ENCODE measurements at places on chromosomes 7 and 10.

DNA sequence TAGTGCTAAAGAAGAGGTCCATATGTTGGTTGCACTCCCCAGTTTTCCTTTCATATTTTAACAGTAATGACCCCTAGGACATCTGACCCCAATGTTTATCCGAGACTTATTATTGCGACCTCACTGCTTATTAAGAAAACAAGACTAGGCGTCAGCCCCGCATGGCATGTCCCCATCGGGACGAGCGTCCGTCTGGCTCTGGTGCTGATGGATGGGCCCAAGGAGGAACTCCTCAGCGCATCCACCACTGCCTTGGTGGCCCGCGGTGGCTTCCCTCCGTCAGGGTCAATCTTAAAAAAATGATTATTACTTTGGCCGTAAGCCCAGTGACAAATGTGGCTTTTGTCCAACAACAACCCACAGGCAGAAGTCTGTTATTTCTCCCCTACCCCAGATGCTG is 40.1 kb upstream of the CXCL12 start:
- DNase-seq, result no peak

DNA sequence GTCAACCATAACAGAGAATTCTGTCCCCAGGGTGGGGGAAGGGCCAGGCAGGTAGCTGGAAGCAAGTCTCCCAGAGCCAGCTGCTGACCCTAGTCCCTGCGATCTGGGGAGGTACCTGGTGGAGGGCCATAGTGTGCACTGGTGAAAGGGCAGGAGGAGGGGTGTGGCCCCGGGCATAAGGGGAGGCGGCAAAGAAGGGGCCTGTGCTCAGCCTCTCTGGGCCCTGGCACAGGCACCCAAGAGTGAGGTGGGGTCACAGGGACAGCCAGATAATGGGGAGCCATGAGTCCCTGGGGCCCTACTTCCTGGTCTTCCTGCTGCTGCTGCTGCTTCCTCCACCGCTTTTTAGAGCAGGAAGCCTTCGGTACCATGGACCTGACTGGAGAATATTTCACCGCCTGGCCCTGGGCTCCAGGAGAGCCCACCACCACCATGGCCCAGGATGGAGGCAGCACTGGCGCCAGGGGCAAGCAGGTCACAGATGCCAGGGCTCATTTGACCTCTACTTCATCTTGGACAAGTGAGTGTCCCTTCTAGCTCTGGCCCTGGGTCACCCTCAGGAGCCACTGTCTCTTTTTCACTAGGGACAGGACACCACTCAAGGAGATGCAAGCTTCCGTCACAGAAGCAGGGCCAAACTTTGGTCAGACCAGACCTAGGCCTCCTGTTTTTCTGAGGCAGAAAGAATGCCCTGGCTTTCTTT is at the start of gene ANTXRL:
TSS of gene ANTXRL (plus strand) at position 7 of the 703 bp plus-strand sequence. CDS start at position 273, 266 bp downstream.
- peak; percentile 23 for DNase-seq

DNA sequence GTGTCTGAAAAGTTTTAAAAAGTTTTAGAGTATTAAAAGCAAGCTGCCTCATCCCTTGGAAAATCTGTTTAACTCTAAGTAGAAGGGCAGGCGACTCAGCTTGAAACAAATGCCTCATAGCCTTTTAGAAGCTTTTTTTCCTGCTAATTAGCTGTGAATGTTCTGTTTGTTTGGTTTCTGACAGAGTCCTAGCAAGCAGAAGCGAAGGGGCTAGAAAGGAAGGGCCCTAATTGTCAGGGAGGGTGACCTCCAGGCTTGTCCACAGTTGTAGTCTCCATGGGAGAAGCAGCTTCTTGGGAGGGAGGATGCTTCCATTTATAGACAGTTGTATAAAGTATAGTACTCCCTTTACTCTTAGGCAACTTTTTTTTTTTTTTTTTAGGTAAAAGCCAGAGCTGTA is 90.9 kb downstream of the DNAJC1 start:
- no peak for DNase-seq

- no peak for DNase-seq
These were observed 262.7 kb downstream of the CTNNA3 start for GRCh38 chr10:67433276-67433675.

DNA sequence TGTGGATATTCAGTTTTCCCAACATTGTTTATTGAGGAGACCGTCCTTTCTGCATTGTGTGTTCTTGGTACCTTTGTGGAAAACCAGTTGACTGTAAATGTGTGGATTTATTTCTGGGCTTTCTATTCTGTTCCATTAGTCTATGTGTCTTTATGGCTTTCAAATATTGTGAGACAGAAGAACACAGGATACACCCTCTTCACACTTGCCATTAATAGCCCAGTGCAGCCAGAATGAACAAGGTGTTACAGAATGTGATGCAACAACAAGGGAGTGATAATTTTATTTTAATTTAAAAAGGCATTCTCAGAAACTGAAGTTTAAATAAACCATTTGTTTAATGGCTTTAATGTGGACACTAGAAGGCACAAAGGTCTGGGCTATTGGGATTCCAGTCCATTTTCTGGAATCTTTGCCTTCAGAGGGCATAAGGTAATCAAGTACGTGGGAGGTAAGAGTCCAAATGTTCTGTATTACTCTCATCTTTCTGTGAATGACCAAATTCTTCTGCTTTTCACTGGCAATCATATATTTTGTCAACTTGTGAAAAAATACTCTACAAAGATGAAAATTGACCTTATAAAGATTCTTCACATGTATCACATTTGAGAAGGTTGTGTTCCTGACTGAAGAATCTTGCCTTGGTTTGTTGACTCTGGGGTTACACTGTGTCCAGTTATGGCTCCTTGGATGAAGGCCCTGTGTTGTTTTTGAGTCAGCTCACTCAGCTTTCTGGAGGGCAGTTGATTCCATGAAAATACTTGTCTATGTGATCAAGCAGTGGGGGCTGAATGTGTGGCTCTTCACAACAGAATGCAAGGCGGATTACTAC is 962.7 kb downstream of the LRMDA start:
- DNase-seq, result no peak

- DNase-seq, result no peak
These were observed 119.0 kb upstream of the KCNMA1 start for GRCh38 chr10:77756319-77757232.

DNA sequence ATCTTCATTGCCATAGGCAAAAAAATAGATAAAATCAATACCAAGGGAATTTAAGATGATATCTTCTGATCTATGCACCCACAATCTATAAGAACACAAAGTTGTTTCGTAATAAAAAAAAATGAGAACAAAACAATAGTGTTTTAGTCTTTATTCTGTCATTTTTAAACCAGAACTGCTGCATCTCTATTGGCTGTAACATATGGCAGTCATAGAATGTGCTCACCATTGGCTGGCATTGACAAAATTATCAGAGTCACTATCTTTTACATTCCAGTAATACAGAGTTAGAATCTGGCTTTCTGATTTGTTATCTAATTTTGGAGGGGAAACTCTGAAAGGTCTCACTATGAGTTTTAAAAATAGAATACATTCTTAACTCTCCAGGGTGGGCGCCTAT is 138.6 kb upstream of the CCDC6 start:
- no peak for DNase-seq

DNA sequence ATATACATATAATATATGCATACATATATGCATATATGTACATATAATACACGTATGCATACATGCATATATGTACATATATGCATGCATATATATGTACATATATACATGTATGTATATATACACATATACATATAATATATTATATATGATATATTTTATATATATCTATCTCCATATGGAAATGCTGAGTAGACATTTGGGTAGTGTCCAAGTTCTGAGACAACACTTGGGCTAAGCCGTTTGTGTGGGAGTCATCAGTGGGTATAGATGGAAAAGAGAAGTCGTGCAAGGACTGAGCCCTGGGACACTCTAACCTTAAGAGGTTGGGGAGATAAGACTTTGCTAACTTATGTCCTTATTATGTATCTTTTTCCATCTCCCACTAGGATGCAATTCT is 165.2 kb upstream of the PODXL start:
- no peak for DNase-seq

DNA sequence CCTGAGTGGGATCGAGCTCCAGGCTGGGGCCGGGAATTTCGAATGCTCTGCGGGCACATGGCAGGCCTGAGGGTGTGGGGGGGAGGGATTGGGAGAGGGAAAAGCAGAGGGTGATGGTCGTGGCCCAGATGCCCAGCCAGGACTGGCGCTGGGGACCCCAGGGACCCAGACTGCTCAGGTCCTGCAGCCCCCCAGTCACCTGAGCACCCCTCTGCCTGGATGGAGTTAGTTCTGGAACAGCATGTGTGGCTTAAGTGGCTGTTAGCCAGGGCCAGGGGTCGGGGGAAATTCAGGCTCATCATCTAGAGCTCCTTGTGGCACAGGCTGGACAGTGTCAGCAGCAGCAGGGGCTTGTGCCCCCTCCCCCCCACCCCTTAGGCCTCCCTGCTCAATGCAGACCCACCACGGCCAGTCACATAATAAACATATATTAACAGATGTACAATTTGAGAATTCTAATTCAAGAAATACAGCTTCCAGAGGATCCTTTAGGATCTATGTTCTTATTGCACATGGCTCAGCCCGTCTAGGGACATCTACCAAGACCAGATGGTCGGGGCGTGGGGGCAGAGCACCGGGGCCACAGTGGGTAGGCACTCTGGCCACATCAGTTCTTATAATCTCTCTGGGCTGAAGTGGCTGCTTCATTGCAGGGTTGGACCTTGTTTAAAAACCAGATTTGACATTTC is 22.2 kb downstream of the DNAJB12 start:
- DNase-seq, result no peak

- no peak for DNase-seq
These were observed 6.5 kb upstream of the OGA start for GRCh38 chr10:101824736-101825135.

DNA sequence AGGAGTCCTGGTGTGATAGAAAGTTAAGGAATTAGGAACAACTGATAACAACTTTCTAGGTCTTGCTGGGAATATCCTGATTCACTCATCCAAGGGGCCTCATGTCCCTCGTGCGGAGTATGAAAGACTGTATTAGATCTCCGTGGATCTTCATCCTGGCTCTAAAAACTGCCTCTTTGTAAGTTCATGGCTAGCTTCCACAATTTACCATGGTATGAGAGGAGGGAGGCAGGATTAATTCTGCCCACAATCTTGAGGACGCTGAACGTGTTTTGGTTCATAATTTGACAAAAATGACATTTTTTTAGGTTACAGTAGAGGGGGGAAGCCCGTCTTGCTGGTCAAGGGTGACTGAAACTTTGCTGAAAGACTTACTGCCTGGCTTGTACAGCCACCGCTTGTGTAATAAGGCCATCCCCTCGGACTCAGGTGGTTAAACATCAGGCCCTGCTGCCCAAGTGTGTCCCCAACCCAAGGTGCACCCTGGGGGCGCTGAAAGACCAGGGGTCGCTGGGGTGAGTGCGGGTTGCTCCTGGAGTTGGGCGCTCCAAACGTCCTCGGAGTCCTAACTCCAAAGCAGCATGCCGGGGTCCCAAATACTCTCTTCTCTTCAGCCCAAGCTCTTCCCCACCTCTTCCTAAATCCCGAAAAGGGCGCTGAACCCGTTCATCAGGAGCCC is 733 bp downstream of the HIBADH start:
- DNase-seq, result no peak

- no peak for DNase-seq
These were observed 135.6 kb downstream of the ATE1 start for GRCh38 chr10:121792198-121792597.

DNA sequence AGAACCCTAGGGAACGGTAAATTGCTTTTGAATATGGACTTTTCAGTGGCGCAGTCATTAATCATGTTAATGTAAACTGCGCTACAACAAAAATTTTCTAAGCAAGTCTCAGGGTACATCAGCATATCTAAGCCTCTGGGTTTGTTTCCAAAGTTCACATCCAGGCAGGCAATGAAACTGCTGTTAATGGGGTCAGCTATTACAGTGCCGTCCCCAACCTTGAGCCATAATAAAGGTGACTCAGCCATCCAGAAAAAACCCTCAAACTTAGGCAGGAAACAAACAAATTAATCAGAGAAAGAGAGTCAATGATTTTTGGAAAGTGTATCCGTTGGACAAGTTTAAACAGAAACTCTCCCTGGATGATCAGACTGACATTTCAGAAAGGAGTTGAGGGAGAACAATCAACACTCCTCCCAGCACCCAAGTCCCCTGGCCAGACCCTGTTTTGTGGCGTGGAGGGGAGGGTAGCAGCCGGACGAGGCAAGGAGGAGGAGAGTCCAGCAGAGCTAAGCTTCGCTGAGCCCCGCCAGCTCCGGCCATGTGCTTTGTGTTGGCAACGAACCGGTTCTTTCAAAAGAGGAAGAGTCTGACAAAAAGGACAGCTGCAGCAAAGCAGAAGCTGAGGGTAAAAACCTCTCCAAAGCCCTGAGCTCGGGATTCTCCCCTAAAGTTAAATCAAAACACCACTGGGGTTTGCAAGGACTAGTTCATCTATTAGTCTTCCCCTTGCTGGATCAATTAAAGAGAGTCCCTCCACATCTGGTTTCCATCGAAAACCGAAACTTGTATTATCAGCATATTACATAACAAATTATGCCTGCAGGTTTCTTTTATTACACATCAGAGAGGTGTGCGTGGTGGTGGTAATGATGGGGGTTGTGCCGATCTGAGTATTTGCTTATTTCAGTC is 3.6 kb downstream of the FAM53B start:
- DNase-seq, result no peak

- no peak for DNase-seq
These were observed 129.6 kb downstream of the PRPF18 start for GRCh38 chr10:13716081-13717071.

DNA sequence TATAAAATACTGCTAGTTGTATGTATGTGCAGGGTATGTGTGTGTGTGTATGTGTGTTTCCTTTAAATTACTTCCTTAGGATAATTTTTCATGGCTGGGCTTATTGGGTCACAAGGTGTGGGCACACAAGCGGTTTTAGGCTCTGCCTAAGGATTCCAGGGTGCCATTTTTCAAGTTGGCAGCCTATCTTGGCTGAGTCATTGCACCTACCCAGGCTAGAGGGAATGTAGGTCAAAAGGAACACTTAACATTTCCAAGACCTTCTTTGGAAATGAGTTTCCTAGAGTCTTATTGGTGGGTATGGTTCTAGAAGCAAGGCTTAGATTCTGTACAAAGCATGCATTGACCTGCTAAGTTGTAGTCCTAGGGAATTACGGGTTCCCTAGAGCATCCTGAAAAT is 642.1 kb downstream of the LRMDA start:
- no peak for DNase-seq

- DNase-seq, result no peak
These were observed 114.6 kb upstream of the FZD1 start for GRCh38 chr7:91149341-91150246.

- DNase-seq, result no peak
These were observed 111.8 kb upstream of the AGR3 start for GRCh38 chr7:16993543-16993942.

GRCh38 chr10:71354776-71355175 is 35.7 kb downstream of the SLC29A3 start:
- DNase-seq, result no peak

GRCh38 chr10:17698696-17699095 is 53.3 kb upstream of the TMEM236 start:
- no peak for DNase-seq

DNA sequence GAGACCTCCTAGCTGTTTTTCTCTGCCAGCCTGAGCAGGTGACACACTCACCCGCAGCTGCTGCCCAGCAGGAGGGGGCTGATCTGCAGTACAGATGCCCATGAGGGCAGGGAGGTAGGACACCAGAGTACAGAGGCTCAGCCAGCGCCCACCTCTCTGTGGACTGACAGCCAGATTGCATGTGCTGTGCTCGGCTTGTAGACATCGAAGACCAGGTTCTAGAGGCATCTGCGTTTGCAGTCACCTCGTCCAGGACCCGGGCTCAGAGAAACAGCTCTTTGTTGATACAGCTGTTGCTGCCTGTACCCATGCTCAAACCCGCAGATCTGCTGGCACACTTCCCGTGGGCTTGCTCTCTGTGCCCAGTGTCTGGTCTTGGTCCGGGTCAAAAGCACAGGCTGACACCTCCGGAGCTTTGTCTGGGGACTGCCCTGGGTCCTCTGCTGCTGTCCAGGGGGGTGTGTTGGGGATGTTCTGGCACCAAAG is 224.7 kb downstream of the GLRX3 start:
- DNase-seq, result no peak

Data from activated CD4-positive, CD25-positive, alpha-beta regulatory T cell treated with anti-CD3 and anti-CD28 coated beads, Interleukin-2, amount 50 U/mL, for 72 hours (primary cell).